Activated T-cell treated with anti-CD3 and anti-CD28 coated beads, Interleukin-2, amount 50 U/mL, for 72 hours (primary cell): ENCODE measurements at places on chromosomes 5 and 9. TPM values are rescaled to one million over a fixed set of nuclear protein-coding genes. Genes with fewer than 3 reads are reported as not detected.

GGTA1 gene
- total RNA-seq: not detected

INSL4 gene
- total RNA-seq: not detected

PROB1 gene
- total RNA-seq: 4.6 TPM

CCNO gene
- total RNA-seq: 0.19 TPM

PRDM9 gene
- not detected for total RNA-seq

IFNA13 gene
- total RNA-seq: not detected

WNK2 gene
- 0.70 TPM for total RNA-seq

GRCh38 chr5:180041301-180042274 lies 30.0 kb downstream of the RNF130 start:
- DNase-seq: no peak

GRCh38 chr5:137095597-137095996 lies 403.5 kb downstream of the SPOCK1 start:
- DNase-seq: no peak

DNA sequence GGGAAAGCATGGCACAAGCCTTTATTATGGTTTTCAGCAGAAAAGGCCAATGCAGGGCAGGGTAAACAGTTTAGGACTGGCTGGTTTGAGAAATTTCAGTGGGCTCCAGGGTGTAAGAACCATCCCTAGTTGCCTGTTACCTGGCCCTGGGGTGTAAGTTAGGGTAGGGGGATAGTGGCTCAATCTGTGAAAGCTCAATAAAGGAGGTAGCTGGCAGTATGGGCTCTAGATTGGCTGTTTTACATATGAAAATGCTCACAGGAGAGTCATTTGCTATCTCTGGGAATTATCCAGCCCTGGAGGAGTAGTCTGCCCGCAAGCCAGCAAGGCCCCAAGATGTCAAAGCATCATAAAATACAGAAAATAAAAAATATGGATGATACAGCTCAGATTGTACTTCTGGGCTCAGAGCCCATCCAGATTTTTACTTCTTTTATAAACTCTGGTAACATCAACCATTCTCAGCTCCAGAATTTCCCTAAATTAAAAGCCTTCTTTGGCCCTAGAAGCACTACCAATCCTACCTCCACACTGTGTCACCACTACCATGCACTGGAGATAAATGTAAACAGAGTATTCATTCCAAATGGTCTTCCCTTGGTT lies 31.1 kb downstream of the SSBP2 start:
- no peak for DNase-seq

DNA sequence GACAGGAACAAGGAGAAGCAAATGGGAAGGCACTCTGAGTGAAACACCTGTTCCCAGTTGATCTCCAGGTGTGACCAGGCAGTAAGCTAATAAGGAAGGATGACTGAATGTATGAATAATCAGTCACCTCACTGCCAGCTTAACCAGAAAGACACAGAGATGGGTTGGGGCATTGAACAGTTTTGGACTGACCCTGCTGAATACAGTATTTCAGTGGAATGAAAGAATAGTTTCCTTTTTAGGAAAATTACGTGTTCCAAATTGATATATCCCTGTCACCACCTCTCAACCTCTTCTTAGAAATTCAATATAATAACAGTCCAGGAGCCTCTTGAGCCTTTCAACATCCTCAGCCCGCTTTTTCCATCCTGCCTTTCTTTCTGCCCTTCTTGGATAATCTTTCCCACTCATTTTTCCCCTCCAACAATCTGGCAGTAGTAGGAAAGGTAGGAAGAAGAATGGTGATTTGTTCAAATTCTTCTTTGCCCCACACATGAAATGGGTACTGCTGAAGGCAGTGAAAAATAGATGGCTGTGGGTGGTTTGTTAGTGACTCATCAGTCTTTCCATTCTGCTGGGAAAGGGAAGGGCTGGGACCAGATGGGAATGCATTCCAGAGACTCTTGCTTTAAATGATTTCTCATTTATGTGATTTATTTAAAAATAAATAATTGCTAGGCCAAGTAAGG lies 117.9 kb downstream of the ZSWIM6 start:
- DNase-seq: no peak

DNA sequence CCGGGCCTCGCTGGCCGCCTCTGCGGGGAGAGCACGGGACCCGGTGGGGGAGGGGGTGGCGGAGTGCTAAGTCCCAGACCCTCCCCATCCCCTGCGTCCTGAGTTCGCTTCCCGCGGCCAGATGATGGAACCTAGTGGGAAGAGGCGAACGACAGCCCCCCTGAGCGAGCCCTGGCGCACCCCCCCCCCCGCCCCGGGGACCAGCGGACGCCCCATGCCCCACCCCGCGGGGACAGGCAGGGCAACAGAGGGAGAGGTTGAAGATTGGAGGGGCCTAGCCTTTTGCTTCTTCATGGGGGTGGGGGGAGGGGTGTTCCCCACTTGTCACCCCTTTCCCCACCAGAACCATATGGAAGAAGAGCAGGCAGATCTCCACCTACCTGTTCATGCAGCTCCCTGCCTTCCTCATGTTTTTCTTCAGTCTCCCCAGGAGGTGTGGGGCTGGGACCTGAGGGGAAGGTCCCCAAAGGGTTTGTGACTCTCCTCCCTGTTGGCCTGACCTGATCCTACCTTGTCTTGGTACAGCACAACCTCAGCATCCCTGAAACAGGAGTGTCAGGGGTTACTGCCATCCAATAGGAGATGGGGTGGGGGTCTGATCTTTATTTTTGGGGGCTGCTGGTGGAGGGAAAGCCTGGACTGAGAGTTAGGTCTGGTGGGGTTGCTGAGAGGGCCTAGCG lies 485 bp downstream of the FAM53C start:
- no peak for DNase-seq

DNA sequence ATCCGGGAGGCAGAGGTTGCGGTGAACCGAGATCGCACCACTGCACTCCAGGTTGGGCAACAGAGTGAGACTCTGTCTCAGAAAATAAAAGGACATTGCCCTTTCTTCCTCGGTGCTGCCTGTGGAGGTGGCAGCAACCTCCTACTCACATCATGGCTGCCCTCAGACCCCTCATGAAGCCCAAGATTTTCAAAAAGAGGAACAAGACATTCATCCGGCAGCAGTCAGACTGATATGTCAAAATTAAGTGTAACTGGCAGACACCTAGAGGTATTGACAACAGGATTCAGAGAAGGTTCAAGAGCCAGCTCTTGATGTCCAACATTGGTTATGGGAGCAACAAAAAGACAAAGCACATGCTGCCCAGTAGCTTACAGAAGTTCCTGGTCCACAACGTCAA lies 12.6 kb upstream of the PAX5 start:
- DNase-seq: no peak
